ENCODE measurements at places on chromosomes 5 and 9.
A peak's percentile ranks its signal among the peaks of the same experiment; 100 is the strongest.

- DNase-seq = no peak
These were observed 11.7 kb downstream of the TRIM23 start for GRCh38 chr5:65612298-65612907.

DNA sequence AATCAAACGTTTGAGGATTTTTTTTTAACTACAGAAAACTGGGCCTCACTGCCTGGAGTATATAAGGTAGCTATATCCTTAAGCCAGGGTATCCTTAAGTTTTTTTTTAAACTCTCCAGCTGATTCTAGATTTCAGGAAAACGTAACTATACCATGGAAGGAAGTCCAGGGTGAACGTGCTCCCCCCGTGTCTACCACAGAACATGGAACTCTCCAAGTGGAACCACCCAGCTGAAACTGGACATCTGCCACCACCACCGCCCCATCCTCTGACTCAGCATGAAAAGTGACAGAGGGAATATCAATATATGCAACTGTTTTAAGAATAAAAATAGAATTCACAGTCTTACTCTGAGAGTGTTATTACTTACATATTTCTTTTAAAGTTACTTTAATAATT lies 61.3 kb downstream of the DROSHA start:
- no peak for DNase-seq

DNA sequence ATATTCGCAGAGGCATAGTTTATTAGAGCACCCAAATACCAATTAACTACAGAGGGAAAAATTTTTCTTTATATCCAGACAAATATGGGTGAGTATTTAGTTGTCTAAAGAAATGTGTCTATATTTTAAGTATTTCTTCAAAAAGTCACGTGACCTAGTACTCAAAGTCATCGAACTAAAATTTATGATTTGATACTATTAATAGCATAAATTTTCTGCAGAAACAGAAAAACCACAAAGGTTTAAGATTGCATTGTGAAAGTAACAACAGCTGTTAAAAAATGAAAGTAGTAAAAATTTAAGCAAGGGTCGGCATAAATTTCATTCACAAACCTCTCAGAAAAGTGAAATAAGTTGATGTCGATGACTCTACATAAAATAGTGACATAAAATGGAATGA lies 323.9 kb upstream of the RORB start:
- DNase-seq = no peak

GRCh38 chr5:135387629-135387960 lies 11.4 kb downstream of the MACROH2A1 start:
- no peak for DNase-seq

DNA sequence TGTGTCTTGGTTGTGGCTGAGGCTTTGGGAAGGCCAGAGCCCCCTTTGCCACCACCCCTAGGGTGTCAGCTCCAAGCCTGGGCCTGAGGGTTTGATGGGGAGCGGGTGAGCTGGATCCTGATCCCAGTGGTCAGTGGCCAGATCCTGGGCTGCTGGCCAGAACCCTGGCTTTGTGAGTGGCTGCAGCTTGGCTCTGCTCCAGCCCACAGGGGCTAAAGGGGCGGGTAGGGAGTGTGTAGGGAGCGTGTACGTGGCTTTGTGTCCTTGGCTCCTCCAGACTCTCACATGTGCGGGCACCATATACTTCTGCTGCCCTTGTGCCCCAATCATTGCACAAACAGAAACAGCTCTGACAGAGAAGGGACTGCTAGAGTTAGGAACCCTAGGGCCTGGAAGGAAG lies 1.2 kb upstream of the IL11RA start:
- no peak for DNase-seq

- no peak for DNase-seq
These were observed 376.7 kb downstream of the DNAH5 start for GRCh38 chr5:13567819-13568218.

DNA sequence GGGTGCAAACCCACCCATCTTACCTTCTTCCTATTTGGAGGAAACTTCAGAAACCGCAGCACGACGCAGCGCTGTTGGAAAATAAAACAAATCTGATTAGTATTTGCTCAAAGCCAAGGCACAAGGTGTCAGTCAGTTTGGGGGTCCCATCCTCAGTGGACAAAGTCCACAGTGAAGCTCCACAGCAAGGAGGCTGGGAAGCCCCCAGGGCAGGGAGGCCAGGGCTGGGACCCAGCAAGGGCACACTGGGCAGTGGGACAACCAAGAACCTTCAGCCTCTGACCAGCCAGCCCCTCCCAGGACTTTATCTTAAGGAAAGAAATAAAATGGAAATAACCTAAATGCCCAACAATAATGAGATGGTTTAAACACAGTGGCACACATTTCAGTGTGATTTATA lies 11.3 kb downstream of the IPPK start:
- no peak for DNase-seq

DNA sequence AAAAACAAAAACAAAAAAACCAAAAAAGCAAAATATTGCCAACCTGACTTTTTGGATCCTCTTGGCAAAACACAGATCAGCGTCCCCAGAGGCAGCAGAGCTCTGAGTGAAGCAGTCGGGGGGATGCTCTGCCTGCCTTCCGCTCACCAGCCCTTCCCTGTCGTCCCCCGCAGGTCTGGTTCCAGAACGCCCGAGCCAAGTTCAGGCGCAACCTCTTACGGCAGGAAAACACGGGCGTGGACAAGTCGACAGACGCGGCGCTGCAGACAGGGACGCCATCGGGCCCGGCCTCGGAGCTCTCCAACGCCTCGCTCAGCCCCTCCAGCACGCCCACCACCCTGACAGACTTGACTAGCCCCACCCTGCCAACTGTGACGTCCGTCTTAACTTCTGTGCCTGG lies 20.7 kb downstream of the LHX2 start:
- no peak for DNase-seq

DNA sequence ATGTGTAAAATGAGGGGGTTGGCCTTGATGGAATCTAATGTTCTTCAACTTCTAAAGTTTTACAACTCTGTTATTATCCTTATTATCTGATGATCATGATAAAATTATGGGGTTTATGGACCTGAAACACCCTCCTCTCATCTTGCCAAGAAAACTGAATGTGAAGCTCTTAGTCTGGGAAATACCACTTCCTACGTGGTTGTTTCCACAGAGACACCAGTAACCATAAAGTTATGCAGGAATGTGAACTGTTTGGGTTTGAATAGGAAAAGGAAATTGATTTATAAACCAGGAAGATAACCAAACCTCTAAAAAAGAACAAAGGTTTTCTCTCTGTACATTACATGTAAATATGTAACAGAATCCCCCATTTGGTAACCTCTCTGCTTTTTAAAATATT lies 28.3 kb upstream of the RAI14 start:
- no peak for DNase-seq

DNA sequence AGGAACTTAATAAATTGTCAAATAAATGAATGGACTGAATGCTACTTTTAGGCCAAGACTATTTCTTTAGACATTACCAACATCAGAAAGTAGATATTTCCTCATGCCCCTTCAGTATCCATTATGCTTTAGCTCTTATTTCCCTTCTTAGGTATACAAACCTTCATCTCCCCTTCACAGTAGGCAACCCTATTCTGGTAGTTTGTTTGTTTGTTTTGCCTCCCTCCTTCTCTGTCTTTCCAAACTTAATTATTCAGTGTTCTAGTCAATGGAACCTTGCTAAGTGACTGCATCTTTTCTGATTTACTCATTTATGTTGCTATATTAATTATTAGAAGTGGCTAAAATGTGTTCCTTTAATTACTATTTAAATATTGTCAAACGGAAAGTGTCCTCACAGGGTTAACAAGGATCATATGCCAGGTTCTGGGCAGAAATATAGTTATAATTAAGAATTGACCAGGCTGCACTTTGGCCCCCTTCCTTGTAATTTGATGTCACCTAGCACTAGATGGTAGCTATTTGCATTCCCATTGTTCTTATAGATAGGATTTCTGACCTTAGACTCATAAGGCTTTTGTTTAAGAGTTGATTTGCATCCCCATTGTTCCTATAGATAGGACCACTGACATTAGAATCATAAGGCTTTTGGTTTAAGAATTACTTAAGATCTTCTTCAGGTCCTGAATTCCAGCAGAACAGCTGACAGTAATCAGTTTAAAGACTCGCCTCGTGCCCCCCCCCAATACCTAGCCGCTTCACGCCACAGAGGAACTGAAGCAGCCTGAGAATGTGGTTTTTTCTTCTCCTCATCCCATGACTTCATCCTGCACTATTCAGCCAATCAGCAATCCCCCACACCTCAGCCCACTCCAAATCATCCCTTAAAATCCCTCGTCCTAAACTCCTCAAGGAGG lies 84.4 kb upstream of the NUDT12 start:
- DNase-seq = no peak

DNA sequence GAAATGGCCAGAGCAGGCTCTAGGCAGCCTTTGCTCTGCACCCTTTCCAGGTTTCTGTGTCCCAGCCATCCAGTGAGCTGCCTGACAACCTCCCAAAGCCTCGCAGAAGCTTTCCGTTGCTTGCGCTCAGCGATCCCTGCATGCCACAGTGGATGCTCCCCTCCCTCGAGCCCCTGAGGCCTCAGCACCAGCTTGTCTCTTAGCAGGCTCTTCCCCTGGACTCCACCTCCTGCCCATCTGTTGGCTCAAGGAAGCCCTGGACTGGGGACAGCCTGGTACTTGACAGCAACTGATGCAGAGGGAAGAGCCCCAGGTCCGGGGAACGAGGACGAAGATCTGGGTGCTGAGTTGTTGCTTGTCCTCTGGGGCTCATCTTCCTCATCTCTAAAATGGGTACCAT lies 23.2 kb downstream of the TSPAN17 start:
- DNase-seq = no peak

- DNase-seq = peak; percentile 60
These were observed 453.5 kb downstream of the RAB3C start for GRCh38 chr5:59036274-59036961.

GRCh38 chr9:126621061-126621918 lies 7.6 kb downstream of the LMX1B start:
- DNase-seq = no peak

DNA sequence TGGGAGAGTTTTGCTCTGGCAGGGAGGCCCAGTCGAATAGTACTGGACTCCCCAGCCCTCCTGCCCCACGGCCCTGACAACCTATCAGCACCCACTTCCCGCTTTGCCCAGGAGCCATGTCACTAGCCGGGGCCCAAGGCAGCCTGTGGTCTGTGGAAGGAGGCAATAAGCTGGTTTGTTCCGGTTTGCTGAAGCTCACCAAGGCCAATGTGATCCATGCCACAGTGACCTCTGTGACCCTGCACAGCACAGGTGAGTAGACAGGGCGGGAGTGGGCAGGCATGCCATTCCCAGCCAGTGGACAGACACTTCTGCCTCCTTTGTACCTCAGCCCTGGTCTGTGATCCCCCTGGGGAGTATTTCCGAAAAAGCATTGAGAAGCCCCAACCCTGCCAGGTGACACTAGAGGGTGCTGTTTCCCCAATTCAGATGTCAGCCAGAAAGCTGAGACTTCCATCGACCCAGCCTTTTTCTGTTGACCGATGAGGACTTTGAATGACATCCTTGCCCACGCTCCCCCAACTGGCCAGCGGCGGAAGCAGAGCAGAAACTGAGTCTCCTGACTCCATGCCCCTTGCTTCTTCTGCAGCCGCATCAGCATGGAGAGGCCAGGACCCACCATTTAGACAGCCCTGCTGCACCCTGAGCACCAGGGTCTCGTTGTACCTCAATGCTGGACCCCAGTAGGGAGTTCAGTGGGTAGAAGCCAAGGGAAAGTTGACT lies 9.6 kb downstream of the PCYOX1L start:
- DNase-seq = peak; percentile 58

- DNase-seq = no peak
These were observed 128.3 kb upstream of the CCNH start for GRCh38 chr5:87541033-87541432.

DNA sequence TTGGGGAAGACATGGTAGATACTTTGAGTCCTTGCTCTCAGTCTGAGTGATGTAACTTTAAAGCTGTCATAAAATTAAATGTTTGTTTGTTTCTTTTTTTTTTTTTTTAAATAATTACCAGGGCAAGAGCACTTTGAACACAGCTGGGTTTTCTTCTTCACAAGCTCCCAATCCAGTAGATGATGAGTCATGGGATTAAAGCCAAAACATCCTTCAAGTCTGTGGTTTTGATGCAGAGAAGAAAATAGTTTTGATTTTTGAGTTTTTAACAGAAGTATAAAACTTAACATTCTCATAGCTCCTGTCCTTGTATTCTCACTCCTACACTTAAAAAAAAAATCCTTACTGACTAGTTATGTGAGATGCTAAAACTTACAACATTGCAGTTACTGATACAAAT lies 34.8 kb upstream of the IL31RA start:
- no peak for DNase-seq

- no peak for DNase-seq
These were observed 807.7 kb downstream of the MTRR start for GRCh38 chr5:8676695-8677094.

GRCh38 chr9:136045595-136046553 lies 49.2 kb downstream of the NACC2 start:
- no peak for DNase-seq

- DNase-seq = no peak
These were observed 26.6 kb downstream of the MRPL22 start for GRCh38 chr5:154967421-154968024.

- DNase-seq = peak; percentile 74
These were observed 20.2 kb downstream of the IGIP start for GRCh38 chr5:140145818-140146522.

DNA sequence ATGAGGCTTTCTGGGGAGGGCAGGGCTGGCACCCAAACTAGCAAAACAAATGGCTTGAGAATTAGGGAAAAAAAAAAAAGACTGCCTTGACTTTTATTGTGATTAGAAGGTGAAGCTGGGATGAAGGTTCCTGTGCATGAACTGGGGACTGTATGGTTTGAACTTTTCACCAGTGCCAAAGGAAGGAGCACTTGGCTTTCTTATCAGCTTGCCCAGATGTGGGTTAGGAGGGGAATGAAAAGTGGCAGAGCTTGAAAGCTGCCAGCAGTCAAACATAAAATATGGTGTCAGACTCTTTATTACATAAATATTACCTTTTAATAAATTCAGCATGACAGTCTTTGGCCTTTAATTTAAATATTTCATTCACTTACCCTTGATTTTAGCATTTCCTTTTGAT lies 182.5 kb downstream of the PSAT1 start:
- DNase-seq = no peak

GRCh38 chr5:111495159-111495558 lies 17.2 kb downstream of the STARD4 start:
- no peak for DNase-seq

DNA sequence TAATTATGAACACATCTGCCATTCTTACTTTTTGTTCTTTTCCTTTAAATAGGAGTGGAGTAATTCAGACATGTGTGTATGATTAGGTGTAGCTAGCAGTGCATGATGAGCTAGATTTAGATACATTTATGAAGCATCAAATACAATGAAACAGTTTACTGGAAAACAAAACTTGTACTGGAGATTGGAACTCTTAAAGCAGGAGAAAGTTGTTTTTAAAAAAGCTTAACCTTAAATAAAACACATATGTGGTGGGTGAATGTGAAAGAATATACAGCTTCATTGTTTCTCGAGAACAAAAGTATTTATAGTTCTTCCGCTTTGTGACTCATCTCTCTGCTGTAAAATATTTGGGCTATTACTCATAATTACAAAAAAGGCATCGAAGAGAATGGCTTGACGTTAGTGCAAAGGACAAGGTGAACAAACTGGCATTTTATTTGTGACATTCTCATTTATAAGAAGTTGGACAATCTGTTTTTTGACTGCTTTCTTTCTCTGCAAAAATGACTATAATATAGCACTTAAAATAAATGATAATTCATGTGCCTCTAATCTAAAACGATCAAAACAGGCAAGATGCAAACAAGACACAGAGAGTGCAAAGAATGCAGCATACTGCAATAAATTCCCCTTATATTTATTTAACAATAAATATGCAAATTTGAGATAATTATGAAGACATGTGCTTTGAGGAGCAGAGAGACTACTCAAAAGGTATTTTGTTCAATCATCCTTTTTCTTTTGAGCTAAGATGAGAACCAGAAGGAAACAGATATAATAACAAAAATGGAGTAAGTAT lies 478.8 kb downstream of the CETN3 start:
- no peak for DNase-seq
